ENCODE measurements at places on chromosomes 5 and 9. TPM values are rescaled to one million over a fixed set of nuclear protein-coding genes. Genes with fewer than 3 reads are reported as not detected.

DNA sequence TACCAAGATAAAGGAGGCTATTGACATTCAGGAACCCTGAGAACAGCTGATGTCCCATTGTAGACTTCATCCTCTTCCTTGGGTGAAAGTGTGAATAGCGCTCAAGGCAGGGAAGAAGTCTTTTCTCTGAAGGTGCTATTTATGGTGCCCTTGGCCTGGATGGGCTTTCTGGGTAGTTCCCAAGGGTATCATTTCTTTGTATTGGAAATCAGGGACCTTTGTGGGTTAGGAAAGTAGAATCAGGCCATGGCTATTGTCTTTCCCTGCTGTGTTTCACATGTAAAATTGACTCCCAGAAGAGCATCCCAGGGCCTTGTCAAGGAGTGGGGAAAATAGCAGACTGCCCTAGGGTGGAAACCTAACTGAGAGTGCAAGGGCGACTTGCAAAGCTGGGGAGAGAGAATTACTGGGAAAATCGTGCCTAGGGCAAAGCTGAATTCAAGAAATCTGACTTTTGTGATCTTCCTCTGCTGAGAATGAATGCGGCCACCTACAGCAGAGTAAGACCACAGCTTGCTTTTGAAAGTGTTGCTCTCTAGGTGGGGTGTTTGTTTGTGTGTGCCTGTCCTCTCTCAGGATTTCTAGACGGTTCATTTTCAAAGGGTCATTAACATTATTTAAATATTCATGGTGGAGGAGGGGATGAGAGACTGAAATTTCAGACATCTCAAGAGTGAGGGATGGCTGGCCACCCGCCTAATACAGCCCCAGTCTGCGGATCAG is 160.6 kb downstream of the C9orf152 start:
- DNase-seq, result no peak

DNA sequence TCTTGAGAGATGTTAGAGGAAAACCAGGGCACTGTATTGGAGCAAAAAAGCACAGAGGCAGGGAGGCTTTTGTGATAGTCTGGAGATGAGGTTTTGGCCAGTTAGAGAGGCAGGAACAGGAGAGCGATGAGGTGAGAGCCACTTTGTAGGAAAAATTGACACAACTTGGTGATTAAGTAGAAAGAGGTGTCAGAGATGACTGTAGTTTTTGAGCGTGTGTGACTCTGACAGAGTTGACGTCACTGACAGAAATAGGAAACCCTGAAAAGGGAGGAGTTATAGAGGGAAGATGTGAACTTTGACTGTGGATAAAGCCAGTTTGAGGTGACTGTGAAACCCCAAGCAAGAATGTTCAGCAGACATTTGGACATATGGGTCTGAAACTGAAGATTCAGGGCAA is 15.7 kb downstream of the NFX1 start:
- DNase-seq, result no peak

DNA sequence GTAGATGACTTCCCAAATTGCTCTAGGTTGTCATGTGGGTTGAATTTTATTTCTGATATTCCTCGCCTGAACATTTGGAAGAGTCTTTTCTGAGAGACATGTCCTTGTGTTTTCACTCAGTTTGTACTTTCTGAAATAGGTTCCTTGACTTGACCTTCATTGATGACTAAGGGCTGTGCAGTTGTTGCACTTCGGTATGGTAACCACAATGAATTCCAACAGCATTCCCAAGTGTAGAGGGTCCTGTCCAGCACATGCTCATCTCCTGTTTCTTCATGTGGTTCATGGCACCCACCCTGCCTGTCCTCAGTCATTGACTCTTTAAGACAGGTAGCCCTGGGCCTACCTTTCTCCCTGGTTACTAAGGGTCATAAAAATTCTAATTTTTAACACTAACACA is 527.8 kb downstream of the MTRR start:
- no peak for DNase-seq

GRCh38 chr5:180140571-180140970 is 68.4 kb downstream of the RASGEF1C start:
- DNase-seq, result peak; percentile 12

GRCh38 chr9:32841314-32841713 is 58.0 kb downstream of the TMEM215 start:
- DNase-seq, result no peak

GRCh38 chr9:107698779-107699178 is 209.2 kb upstream of the KLF4 start:
- DNase-seq, result no peak

DNA sequence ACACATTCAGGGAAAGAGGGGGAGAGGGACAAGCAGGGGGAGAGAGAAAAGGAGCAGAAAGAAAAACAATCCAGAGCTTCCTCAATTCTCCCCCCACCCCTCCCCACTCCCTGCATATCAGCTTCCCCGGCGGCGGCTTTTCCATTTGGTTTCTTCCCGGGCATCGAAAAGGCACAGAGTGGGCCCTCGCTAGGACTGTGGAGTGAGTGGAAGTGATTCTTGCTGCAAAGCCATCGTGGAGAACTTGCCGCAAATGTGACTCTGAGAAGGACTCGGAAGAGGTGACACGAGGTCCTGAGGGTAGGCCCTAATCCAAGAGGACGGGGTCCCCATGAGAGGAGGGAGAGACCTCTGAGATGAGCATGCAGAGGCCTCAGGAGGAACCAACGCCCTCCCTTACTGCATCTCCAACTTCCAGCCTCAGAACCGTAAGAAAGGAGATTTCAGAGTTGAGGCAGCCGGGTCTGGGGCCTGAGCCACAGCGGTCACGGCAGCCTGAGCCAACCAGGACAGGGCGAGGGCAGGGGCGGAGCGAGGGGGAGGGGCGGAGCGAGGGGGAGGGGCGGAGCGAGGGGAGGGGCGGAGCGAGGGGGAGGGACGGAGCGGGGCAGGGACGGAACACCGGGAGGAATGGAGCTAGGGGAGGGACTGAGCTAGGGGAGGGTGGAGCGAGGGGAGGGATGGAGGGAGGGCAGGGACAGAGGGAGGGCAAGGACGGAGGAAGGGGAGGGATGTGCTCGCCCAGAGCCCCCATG is 21.2 kb upstream of the SARDH start:
- no peak for DNase-seq

- no peak for DNase-seq
Observed at GRCh38 chr5:5271786-5272321, 131.7 kb downstream of the ADAMTS16 start.

GRCh38 chr5:78129597-78129996 is 164.9 kb downstream of the AP3B1 start:
- DNase-seq, result no peak

DNA sequence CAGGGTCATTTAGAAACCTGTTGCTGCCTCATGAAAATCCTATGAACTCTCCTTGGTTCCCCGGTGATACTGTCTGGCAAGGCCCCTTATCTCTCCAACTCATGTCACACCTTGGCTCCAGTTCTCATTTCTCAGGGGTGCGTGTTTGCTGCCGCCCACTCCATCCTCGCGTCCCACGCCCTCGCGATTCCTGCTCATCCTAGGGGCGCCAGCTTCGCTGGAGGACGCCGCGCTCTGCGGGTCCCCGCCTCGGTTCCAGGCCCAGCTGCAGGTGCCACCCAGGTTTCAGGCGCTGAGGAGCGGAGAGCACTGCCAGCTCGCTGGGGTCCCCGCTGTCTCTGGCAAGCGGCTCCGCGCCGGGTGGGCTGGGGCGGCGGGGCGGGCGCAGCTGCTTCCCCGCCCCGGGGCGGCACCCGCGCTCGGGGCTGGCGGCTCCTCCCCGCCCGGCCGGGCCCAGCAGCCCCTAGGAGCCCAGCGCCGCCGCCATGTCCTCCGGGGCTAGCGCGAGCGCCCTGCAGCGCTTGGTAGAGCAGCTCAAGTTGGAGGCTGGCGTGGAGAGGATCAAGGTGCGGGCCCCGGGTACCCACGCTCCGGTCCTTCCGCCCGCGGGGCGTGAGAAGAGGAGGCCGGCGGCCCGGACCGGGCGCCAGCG is at the start of gene GNG10:
TSS of gene GNG10 (plus strand) at position 456 of the 652 bp plus-strand sequence. CDS start at position 486, 30 bp downstream.
- DNase-seq, result peak; percentile 64

DNA sequence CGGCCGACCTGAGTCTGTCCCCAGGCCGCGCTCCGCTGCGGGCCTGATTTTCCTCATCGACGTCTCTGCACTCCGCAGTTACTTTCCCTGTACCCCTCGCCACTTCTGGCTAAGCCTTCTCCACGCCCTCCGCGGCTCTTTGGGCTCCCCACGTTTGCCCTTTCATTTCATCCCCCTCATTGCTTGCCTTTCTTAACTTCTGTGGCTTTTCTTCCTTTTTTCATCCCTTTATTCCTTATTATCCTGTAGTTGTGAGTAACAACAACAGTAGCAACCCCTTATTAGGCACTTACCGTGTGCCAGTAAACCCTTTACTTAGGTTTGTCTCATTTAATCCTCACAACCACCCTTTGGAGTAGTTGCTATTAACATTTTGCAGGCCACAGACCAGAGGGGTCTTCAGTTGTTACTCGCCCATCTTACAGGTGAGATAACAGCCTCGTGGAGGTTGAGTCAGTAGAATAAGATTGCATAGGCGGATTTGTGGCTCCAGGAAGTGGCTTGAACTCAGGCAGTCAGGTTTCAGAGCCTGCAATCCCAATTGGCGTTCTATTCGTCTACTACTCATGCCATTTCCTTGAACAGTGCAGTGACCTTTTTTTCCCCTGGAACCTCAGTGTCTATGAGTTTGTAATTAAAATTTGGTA is 724 bp downstream of the TCERG1 start:
- peak; percentile 41 for DNase-seq

GRCh38 chr5:51397996-51398395 is 14.7 kb downstream of the ISL1 start:
- no peak for DNase-seq

DNA sequence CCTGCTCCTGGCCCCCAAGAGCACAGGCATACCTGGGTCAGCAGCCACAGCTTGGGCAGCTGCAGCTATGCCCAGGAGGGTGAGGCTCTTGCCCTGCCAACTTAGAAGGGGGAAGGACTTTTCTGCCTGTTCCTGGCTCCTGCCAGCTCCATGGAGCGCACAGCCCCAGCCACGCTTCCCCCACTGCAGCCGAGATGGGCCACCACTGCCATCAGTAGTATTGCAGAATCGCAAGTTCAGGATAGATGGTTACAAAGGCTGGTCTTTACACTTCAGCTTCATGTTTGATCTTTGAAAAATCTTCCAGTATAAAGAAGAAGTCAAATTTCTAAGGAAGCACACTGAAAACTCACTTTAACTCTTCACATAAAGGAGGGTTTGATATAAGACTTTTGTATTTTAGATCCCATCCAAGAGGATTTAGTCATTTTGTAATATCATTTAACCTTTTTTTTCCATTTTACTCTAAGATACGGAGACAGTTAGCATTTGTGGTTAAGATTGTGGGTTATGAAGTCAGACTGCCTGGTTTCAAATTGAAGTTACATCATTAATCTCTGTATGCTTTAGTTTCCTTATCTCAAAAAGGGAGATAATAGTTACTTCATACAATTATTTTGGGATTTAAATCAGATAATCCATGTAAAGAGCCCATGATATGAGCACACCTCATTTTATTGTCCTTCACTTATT is 81.8 kb downstream of the NLN start:
- no peak for DNase-seq

DNA sequence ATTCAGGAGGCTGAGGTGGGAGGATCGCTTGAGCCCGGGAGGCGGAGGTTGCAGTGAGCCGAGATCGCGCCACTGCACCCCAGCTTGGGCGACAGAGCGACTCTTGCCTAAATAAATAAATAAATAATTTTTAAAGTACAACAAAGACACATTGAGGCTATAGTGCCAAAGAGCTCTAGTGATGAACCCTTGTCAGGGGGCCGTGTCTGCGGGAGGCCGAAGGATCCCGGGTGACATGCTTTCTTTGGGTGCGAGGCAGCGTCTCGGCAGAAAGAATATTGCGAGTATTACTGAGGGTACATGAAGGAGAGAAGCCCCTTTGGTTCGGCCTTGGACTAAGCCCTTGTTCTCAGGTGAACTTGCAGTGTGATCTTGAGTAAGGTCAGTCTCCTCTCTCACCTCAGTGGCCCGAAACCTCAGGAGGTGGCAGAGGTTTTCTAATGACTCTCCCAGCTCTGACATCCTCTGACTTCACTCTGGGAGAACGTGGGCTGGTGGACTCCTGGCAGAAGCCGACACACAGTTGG is 397 bp upstream of the RECK start:
- DNase-seq, result no peak

- peak; percentile 64 for DNase-seq
Observed at GRCh38 chr5:149658299-149658698, 71.8 kb upstream of the PPARGC1B start.

DNA sequence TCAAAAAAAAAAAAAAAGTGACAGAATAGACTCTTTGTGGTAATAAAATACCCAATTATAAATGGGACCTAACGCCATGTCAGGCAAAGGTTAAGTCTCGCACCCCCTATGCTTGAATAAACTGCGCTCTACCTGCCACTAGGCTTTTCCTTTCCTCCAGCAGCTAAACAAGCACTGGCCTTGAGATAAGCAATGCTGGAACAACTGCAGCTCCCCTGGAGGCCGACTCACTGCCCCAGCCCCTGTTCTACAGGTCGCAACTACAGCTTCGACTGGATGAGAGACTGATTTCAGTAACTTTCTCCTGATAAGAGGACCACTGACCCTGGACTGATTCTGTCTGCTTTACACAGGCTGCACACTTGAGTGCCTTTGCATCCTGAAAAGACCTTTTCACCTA is 210.2 kb downstream of the HSPA4 start:
- DNase-seq, result no peak

DNA sequence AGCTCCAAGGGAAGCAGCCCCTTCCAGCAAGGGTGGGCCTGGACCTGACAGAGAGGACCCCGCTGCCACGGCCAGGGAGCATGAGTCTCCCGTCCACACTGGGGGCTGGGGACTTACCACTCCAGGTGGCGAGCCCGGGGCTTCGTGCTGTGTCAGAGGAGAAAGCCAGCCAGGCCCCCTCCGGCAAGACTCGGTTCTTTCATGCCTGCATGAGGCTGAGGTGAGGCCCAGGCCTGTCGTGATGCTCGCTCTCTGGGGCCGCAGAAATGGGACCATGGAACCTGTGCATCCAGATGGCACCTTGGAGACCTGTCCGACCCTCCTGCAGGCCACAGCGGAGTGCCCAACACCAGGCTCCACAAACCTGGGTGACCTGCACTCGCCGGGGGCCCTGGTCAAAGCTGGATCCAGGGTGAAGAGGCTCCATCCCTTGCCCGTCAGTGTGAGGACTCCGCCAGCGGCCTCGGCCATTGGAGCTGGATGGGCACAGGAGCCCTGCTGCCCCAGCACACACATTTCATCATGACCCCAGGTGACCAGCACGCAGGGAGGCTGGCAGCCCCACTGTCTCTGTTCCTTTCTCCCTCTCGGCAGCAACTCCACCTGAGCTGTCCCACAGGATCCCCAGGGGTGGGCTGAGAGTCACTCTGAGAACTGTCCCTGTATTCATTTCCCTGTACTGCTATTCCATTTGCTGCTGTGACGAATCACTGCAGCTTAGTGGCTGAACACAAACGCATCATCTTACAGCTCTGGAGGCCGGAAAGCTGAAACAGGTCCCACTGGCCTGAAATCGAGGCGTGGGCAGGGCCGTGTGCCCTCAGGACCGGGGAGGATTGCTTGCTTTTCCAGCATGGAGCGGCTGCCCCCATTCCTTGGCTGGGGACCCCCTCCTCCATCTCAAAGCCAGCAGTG is 24.4 kb downstream of the SLC6A18 start:
- no peak for DNase-seq

GRCh38 chr5:42492974-42493373 is 69.7 kb downstream of the GHR start:
- no peak for DNase-seq

GRCh38 chr5:5882706-5883105 is 460.2 kb downstream of the ICE1 start:
- no peak for DNase-seq

- no peak for DNase-seq
Observed at GRCh38 chr9:123359106-123359505, 3.1 kb downstream of the CRB2 start.

Gene SPATA31D3
- total RNA-seq, result not detected

Gene BTNL3
- 71.1 TPM for total RNA-seq

Gene GPR150
- total RNA-seq, result 0.27 TPM

Gene GDNF
- 1.6 TPM for total RNA-seq

Gene RNF183
- 9.2 TPM for total RNA-seq

Gene HTR1A
- total RNA-seq, result not detected

Gene SLC31A2
- total RNA-seq, result 6.1 TPM

Measured in colonic mucosa (tissue), 4 donors.